Cortex of kidney (tissue), 1 donor: ENCODE measurements at places on chromosomes 3 and 15.

DNA sequence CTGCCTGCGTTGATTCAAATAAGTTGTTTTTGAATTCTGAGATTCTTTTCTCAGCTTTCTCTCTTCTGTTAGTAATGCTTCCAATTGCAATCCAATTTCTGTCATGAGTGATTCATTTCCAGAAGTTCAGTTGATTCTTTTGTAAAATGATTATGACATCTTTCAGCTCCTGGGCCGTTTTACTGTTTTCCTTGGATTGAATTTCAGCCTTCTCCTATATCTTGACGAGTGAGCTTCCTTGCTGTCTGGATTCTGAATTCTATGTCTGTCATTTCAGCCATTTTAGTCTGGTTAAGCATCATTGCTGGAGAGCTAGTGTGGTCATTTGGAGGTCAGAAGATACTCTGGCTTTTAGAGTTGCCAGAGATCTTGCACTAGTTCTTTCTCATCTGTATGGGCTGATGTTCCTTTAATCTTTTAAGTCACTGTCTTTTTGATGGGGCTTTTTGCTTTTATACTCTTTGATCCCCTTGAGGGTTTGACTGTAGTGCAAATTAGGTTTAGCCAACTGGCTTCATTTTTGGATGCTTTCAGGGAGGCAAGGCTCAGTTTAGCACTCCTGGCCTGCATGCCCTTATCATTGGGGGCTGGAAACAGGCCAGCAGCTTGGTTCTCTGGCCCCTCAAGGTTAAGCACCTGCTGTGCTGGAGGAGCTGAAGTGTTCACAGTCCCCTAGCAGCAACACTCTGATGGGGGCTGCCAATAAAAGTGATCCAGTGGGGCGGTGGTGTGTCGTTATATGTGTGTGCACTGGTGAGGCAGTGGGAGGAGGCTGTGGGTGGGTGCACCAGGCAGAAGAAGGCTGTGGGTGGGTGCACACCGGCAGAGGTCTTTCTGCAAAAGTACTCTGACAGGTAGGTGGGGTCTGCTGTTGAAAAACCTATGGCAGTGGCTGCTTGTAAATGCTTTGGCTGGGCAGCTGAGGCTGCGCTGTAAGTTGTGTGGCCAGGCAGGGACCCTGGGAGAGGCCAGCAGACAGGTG, 51.2 kb downstream of the MCTP2 start:
- DNase-seq = no peak

DNA sequence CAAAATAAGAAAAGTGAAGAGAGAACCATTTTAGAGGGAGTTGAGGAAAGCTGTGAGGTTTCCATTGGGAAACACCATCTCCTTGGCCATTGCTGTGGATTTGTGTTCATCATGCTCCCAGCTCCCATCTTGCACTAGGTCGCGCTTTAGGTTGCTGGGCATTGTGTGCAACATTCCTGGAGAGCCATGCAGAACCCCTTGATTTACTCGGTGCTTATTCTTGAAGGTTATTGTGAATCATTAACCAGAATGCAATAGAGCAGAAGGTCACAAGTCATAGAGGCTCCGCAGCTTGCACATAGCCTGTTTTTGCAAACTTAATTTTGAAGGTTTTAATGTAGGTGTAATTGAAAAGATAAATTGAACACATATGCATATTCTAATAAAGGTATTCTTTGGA, 239.2 kb upstream of the IL12A start:
- DNase-seq = no peak

DNA sequence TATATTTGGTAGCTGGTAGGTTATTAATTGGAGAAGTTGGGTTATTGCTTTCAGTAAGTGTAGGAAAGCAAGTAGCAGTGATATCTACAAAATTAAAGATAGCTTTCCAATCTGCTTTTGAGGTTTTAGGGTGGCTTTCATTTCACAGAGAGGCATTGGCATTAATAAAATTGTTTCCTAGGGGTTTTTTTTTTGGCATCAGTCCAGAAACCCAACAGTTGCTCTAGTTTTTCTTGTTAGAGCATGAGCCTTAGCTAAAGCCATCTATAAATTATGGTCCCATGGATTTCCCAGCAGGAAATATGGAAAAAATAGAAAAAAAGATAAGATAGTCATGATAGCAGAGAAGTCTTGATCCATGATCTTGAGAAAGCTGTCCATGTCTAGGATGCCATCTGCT, 3.0 kb upstream of the B4GALT4 start:
- no peak for DNase-seq

DNA sequence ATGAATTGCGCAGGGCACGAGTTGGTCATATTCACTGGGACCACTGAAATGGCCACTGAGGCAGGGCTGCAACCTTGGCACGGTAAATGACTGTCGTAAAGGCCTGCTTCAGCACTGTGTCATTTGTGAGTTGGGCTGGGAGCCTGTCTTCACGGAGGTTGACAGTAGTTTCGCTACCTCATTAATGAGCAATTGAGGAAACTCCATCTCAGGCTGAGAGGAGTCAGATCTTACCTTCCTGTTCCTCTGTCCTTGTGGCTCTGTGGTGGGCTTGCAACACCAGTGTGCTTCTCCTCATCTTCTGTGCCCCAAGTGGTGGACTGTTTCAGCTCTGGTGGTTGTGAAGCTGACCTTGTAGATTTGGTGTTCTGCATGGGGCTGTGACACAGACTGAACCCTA, 80.1 kb upstream of the EIF1B start:
- DNase-seq = no peak
